T-helper 22 cell (primary cell): ENCODE measurements at places on chromosomes 2 and 18.

DNA sequence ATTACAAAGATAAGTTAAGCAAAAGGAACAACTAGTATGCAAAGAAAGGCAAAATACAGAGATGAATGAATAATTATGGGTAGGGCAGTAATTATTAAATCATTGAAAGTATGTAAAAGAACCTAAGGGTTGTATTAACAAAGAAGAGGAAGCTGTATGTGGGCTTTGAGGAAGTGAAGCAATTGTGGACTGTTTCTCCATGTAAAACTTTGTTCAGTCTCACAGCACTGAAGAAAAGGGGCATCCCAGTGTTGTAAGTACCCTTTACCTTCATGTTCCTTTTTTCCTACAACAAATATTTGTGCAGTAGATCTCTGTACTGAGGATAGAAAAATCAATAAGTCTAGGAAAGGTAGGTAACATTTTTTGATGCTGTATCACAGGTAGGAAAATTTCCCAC lies 388.7 kb upstream of the NRP2 start:
- no peak for DNase-seq

GRCh38 chr2:110872521-110872920 lies 140.1 kb downstream of the ACOXL start:
- no peak for DNase-seq

DNA sequence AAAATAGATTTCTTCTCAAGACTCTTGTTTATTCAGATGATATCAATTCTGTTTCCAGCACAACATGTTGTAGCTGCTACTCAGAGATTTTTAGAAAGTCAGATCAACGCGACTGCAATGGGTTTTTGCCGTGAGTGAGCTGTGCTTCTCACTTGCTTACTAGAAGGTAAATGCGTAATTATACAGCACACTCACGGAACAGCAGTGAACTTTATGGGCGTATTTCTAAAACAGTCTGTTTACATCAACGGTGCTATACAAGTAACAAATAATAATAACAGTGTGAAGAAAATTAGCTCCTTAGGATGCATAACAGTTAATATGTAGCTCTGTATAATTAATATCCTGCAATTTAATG lies 533.6 kb downstream of the RNF144A start:
- no peak for DNase-seq

- no peak for DNase-seq
These were observed 1097.2 kb downstream of the TDRD15 start for GRCh38 chr2:22221006-22221405.

GRCh38 chr2:153715218-153715850 lies 156.4 kb upstream of the GALNT13 start:
- no peak for DNase-seq

DNA sequence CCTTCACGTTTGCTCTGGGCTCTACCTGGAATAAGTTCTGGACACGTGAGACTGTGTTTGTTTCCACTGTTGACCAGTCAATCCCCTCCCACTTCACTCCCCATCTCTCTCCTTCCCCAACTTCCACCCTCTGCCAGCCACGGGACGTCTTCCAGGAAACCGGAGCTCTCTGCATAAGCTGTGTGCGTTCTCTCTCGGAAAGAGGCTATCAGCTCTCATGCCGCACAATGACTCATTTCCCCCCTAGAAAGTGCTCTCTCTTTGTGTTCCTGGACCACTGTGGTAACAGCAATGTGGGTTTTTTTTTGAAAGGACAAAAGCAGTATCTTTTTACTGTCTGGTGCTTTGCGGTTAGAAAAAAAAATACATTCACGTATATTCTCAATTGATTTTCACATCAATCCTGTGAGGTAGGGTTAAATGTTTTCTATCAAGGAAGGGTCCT lies 10.2 kb downstream of the PROKR1 start:
- DNase-seq: no peak

GRCh38 chr2:16682431-16683118 lies 16.9 kb upstream of the CYRIA start:
- no peak for DNase-seq

- peak; percentile 42 for DNase-seq
These were observed 42.9 kb downstream of the HDLBP start for GRCh38 chr2:241272303-241273209.

GRCh38 chr2:118197011-118197675 lies 108.9 kb downstream of the INSIG2 start:
- DNase-seq: no peak

- DNase-seq: no peak
These were observed 115.7 kb downstream of the HNMT start for GRCh38 chr2:138079976-138080375.

- no peak for DNase-seq
These were observed 1.6 kb downstream of the MTCL1 start for GRCh38 chr18:8706791-8707555.

GRCh38 chr18:75863696-75864095 lies 436.2 kb upstream of the SMIM21 start:
- no peak for DNase-seq

- DNase-seq: no peak
These were observed 33.8 kb downstream of the UBXN4 start for GRCh38 chr2:135775420-135775819.

DNA sequence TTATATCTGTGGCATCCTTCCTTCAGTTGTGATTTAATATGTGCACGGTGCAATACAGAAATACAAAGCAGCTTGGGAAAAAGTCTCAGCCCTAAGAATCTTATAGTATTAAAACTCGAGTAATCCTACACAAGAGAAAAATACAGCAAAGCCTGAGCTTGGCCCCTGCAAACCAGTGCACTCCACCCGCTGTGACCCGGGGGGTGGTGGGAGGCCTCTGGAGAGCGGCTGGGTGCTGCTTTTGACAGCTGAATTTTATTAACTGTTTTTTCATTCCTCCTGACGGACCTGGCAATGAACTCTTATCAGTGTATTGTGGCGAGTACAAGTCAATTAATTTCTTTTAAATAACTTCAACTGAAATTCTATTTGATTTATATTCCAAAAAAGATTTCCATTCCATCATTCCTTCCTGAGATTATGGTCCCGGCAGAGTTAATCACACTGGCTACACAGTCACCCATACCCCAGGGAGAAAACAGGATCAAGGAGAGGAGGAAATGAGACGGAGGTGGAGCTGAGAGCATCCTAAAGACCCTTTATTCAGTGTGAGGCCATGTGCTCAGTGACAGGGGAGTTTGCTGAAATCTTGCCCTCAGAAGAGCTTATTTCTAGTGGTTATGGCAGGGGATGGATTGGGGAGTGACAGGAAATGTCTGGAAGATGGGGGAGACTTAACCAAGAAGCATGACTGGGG lies 124.8 kb downstream of the KLHL29 start:
- no peak for DNase-seq

DNA sequence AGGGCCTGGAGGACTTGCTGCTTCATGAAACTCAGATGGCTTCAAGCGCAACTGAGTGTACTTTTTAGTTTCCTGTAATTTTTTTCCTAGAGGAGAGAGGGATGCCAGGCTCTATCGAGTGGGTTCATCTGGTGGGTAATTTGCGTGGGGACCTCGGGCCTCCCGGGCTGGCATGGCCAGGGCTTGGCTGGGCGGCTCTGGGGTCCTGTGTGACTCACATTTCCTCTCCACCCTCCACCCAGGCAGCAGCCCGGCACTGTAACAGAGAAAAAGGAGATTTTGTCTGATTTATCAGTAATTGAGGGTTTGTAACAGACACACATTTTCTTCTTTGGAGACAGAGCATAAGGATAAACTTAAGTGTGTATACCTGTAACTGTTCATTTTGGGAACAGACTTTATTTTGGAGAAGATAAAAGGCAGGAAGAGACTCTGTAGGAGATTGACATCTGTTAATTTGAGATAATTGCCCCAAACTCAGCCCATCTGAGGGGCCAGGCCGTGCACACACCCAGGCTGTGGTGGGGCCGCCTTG lies 64.3 kb downstream of the NFATC1 start:
- DNase-seq: no peak

DNA sequence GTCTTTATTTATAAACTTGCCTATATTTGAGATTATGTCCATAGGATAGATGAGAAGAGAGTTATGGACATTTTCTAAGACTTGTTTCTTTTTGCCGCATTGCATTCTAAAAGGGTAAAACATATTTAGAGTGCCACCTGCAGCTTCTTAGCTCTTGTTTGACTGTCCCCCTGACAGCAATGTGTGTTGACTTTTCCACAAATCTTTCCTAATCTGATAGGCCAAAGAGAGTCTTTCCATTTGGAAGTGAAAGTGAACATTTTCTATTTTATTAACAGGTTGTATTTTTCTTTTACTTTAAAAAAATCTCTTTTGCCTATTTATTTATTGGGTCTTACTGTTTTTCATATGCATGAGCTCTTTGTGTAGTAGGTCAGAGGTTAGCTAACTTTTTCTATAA lies 58.4 kb downstream of the FMNL2 start:
- no peak for DNase-seq

GRCh38 chr2:231807020-231807419 lies 20.8 kb downstream of the COPS7B start:
- no peak for DNase-seq

GRCh38 chr2:190984595-190984994 lies 29.4 kb downstream of the STAT1 start:
- no peak for DNase-seq

GRCh38 chr18:60391571-60392226 lies 19.1 kb upstream of the MC4R start:
- no peak for DNase-seq
